ENCODE measurements at places on chromosomes 4 and X.

DNA sequence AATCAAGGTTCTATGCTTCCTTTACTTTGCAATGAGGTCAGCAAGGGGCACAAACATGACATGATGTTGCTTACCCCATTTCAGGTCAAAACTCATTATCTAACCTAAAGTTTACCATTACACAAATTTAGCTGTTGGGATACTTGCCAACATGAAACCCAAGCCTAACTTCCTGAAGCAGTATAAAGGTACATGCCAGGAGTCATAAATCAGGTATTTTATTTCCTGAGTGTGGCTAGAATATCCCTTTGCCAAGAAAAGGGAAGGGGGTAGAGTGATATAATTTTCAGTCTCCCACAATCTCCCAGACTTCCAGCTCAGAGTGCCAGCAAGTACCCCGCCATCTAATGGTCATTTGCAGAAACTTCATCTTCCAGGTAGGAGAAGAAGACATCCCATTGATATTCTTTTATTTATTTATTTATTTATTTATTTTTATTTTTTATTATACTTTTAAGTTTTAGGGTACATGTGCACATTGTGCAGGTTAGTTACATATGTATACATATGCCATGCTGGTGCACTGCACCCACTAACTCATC lies 136.6 kb downstream of the NEXMIF start:
- DNase-seq, result no peak

GRCh38 chr4:138320831-138321230 lies 78.7 kb upstream of the SLC7A11 start:
- DNase-seq, result no peak

- DNase-seq, result no peak
Measured at GRCh38 chr4:105461621-105462382, 12.1 kb downstream of the PPA2 start.

DNA sequence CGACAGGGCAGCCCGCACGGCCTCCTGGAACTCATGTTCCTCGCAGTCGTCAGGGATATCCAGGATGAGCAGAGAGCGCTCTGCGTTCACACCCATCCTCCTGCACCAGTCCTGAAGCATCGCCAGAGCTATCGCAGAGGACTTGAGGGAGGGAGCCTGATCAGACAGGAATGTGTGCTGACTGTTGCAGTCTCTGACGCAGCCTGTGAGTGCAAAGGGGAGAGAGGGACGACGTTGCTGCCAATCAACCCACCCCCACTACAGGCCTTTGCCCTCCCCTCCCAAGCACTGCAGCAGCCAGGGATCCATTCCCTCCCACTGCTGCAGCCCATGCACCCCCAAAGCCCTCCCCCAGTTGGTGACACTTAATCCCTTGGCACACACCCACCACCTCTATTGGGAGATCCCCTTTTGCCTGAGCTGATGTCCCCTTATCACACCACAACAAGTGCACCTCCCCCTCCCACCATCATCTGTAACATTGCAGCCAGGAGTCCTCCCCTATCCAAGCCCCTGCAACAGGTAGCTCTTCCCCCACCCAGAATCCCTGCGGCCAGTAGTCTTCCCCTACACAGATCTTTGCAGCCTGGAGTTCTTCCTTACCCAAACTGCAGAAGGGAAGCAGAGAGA lies 897 bp downstream of the PNMA6F start:
- no peak for DNase-seq

- peak; percentile 80 for DNase-seq
Measured at GRCh38 chrX:41441934-41442823, 5.0 kb upstream of the NYX start.

DNA sequence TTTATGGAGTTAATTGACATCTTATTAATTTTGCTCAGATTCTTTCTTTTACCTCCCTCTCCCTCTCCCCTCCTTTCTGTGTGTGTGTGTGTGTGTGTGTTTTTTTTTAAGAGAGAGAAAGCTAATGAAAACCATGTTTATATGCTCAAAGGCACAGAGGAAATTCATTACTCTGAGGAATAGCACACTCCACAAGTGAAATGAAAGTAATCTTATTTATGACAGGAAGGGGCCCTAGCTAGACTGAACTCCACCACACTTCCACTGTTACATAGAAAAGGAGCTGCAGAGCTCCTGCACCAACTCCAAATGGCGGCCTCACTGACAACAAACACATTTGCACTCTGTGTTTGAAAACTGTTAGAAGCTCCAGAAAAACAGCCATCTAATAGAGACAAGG lies 150.6 kb downstream of the RASL11B start:
- no peak for DNase-seq

DNA sequence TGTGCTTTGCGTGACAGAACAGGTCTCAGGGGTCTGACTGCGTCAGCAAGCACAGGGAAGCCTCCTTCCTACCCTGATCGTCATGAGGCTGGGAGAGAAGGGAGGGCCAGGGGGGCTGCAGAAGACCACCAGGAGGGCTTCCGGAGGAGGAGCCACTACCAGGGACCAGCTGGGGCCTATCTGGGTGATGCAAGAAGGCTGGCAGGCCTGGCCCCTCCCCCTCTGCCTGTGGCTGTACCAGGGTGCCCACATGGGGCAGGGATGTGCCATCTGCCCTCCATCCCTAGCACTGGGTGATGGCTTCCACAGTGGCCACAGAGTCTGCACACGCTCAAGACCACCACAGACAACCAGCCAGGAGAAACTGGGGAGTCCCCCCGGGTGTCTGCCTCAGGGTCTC lies 116.4 kb upstream of the NKX1-1 start:
- DNase-seq, result no peak

- DNase-seq, result no peak
Measured at GRCh38 chr4:31045724-31046318, 325.7 kb downstream of the PCDH7 start.

GRCh38 chr4:128707864-128708263 lies 101.6 kb upstream of the JADE1 start:
- no peak for DNase-seq

GRCh38 chr4:150962245-150962644 lies 52.8 kb downstream of the LRBA start:
- no peak for DNase-seq

DNA sequence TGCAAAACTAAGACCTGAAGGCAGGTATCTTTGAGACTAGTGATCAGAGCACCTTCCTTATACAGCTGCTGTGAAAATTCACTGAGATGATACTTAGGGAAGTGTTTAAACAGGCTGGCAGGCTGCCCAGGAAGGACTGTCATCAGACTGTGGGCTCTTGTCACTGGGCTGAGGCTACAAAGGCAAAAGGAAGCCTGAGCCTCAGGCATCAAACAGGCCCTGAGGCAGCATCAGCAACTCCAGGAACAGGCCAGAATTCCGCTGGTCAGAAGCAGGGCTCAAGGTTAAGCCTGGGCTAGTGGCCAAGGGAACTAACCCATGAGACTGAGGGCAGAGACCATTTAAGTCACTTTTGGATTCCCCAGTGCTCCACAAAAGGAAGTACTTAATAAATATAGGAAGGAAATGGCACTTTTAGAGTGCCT lies 12.8 kb downstream of the PJA1 start:
- DNase-seq, result no peak

- DNase-seq, result no peak
Measured at GRCh38 chrX:23389196-23389792, 54.6 kb downstream of the PTCHD1 start.

GRCh38 chr4:140611854-140612253 lies 43.1 kb upstream of the UCP1 start:
- no peak for DNase-seq

DNA sequence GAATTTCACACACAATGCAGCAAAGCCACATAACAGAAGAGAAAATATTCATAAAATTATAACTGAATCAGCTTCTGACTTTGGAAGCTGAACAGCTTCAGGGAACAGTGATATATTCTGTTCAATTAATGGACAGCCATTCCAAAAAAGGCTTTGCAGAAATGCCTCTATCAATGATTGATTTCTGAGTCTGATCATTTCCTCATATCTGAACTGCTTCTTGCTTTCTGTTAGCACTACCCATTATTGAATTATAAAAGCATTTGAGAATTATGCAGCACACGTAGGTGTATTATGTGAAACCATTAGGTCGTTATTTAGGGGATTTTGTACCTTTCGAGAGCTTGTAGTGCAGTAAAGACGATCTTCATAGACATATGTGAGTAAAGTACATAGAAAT lies 159.6 kb downstream of the STIM2 start:
- no peak for DNase-seq

GRCh38 chr4:113837397-113837796 lies 75.9 kb upstream of the CAMK2D start:
- no peak for DNase-seq

- DNase-seq, result no peak
Measured at GRCh38 chr4:78342125-78342524, 209.4 kb upstream of the ANXA3 start.

DNA sequence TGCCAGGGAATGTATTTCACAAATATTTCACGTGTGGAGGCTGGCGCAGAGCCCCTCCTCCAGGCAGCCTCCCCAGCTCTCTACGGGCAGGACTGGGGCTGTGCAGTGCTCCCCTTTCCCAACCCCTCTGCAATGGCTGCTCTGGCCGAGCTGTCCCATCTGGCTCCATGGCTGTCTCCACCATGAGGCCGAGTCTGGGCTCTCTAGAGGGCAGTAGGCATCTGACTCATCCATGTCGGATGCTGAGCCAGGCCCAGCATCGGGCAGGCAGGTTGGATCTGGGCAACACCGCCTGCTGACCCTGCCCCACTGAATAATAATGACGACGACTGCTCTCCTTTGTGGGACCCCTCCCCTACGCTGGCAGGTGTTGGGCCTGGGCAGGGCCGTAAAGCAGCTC lies 11.0 kb upstream of the SH3TC1 start:
- no peak for DNase-seq

- DNase-seq, result no peak
Measured at GRCh38 chrX:39667191-39667590, 430.6 kb downstream of the BCOR start.

DNA sequence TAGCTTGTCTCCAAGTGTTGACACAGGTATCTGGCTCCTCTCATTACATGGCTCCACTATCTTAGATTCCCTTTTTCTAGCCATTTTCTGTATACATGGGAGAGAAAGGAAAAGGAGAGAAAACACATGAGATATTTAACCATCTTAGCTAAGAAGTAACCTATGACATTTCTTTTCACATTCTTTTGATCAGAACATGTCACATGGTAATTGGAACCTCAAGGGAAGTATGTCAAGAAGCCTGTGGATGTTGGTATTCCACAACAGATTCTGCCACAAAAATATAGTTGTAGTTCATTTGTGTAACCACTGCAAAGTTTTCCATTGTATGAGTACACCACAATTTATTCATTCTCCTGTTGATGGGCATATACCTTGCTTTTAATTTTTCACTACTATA lies 18.7 kb upstream of the GABRB1 start:
- DNase-seq, result no peak

DNA sequence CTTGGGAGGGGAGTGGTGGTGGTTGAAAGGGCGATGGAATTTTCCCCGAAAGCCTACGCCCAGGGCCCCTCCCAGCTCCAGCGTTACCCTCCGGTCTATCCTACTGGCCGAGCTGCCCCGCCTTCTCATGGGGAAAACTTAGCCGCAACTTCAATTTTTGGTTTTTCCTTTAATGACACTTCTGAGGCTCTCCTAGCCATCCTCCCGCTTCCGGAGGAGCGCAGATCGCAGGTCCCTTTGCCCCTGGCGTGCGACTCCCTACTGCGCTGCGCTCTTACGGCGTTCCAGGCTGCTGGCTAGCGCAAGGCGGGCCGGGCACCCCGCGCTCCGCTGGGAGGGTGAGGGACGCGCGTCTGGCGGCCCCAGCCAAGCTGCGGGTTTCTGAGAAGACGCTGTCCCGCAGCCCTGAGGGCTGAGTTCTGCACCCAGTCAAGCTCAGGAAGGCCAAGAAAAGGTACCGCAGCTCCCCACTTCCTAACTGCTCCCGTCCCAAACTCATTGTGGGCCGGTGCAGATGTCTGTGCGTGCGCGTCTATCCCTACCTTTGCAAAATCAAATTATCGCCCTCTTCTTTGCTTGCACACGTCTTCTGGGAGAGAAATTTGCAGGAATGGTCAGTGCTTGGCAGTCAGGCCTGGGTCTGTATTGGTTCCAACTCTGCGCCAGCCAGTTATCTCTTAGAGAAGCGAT lies 533 bp downstream of the IL15 start:
- peak; percentile 6 for DNase-seq

DNA sequence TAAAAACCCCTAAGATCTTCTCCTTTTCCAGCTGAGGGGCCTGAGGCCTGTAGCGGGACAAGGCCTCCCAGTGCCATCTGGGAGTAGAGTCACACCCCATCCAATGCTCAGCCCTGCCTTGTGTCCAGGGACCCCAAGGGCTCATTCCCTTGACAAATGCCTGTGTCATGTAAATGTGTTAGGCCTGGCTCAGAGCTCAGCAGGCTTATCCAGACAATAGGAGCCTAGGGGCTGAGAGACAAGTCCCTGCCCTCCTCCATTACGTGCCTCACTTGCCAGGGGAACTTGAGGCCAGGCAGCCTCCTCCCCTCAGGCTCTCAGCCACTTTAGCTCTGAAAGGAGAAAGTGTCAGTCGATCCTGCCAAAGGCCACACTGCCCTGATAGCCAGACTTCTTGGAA lies 166.8 kb upstream of the MAMLD1 start:
- DNase-seq, result no peak

GRCh38 chr4:123244137-123244536 lies 152.5 kb upstream of the SPRY1 start:
- no peak for DNase-seq

- DNase-seq, result no peak
Measured at GRCh38 chrX:13088156-13088487, 43.7 kb upstream of the FAM9C start.

GRCh38 chr4:55939421-55939820 lies 9.3 kb upstream of the CEP135 start:
- DNase-seq, result no peak

GRCh38 chr4:24793219-24794005 lies 2.0 kb upstream of the SOD3 start:
- no peak for DNase-seq

GRCh38 chr4:35950442-35950841 lies 293.9 kb downstream of the ARAP2 start:
- DNase-seq, result no peak

DNA sequence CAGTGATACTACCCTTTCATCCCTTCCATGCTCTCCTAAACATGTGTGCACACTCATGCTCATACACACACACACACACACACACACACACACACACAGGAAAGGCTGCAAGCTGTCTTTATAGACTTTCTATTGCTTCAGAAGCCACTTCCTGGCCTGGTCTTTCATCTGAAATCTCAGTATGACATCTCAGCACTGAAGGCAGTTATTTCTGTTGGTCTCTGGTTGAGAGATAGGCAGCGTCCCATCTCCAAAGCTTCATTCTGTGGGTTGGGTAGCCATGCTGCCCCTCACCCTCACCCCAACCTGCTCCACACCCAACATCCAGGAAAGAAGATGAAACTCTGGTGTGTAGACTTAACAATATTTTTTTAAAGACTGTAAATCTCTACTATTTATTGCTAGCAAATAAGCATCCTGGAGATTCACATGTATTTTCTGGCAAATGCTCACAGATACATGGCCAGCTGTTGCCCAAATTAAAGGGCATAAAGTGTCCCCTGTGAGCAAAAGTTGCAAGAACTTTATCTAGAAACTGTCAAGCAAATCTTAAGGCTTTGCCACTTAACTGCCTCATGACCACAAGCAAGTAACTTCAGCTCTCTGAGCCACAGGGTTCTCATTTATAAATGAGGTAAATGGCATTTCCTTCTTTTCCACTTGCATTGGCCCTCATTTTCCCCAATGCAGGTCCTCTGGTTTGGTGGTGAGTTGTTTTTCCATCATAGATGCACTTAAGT lies 189.8 kb upstream of the AFF2 start:
- DNase-seq, result peak; percentile 8

- DNase-seq, result no peak
Measured at GRCh38 chr4:36399762-36400353, 118.4 kb downstream of the DTHD1 start.

GRCh38 chr4:112567536-112567935 lies 51.6 kb upstream of the NEUROG2 start:
- no peak for DNase-seq

GRCh38 chr4:26858035-26858918 lies 2.4 kb upstream of the STIM2 start:
- no peak for DNase-seq

Data from stimulated activated CD4-positive, alpha-beta T cell treated with anti-CD3 and anti-CD28 coated beads, Interleukin-15, amount 100 ng/mL, for 1 hour (primary cell).